ENCODE measurements at places on chromosomes 7 and 10.

DNA sequence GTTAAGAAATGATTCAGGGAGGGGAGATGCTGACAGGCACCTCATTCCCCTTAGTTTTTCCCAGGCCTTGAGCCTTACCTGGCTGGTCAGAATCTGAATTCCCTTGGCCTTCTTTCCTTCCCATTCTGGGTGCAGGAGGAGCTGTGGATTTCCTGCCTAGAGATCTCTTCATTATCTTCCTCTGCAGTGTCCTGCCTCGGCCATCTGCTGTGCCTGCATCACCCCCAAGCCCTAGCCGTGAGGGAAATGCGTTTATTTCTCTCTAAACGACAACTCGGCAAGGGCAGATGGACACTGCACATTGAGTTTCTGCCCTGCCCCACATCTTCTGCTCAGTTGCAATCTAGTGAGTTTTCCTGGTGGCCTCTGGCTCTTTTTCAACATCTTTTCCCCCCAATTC is 26.7 kb downstream of the ZCWPW1 start:
- no peak for DNase-seq

- no peak for DNase-seq
Measured at GRCh38 chr7:53383131-53383530, 347.7 kb downstream of the POM121L12 start.

DNA sequence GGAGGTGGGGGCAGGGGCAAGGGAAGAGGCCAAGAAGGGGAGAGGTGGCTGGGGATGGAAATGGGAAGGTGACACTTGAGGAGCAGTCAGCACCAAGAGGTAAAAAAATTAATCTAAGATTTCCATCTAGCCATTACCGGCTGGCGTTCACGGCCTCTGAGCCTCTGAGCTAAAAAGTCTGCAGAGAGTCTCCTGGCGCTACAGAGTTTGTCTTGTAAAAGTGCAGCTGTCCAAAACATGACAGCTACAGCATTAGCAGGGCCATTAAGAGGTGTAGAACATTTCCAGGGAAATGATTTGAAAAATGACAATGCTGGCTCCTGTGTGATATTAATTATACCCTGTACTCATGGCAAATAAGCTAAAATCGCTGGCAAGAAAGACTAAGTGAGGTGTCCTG is 167.6 kb downstream of the LRMDA start:
- DNase-seq, result no peak

- no peak for DNase-seq
Measured at GRCh38 chr7:73739387-73739767, 775 bp upstream of the ABHD11 start.

GRCh38 chr10:101695404-101695890 is 477 bp upstream of the FBXW4 start:
- DNase-seq, result no peak

GRCh38 chr10:50992972-50993766 is 81.1 kb upstream of the PRKG1 start:
- no peak for DNase-seq

DNA sequence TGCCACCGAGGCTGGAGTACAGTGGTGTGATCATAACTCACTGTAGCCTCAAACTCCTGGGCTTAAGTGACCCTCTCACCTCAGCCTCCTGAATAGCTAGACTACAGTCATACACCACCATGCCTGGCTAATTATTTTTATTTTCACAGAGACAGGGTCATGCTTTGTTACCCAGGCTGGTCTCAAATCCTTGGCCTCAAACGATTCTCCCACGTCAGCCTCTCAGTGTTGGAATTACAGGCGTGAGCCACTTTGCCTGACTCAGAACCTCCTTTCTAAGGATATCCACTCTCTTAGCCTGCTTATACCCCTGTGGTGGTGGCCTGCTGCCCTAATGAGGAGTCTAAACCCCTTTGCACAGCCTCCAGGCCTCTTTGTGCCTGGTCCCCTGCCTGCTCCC is 4.2 kb upstream of the IGFBP1 start:
- DNase-seq, result no peak

GRCh38 chr10:7354330-7355047 is 56.3 kb downstream of the SFMBT2 start:
- no peak for DNase-seq

GRCh38 chr7:157970744-157971143 is 616.9 kb downstream of the PTPRN2 start:
- no peak for DNase-seq

- no peak for DNase-seq
Measured at GRCh38 chr7:137791930-137792329, 54.8 kb downstream of the DGKI start.
